ENCODE measurements at places on chromosomes 3 and 15. TPM values are rescaled to one million over a fixed set of nuclear protein-coding genes. Genes with fewer than 3 reads are reported as not detected.
A peak's percentile ranks its signal among the peaks of the same experiment; 100 is the strongest.

GRCh38 chr3:160869825-160870224 is 113.8 kb downstream of the PPM1L start:
- no peak for ATAC-seq

GRCh38 chr3:177426878-177427495 is 229.7 kb upstream of the TBL1XR1 start:
- peak; percentile 22 for ATAC-seq

- peak; percentile 41 for ATAC-seq
These were observed 6.3 kb downstream of the BHLHE40 start for GRCh38 chr3:4985330-4986174.

DNA sequence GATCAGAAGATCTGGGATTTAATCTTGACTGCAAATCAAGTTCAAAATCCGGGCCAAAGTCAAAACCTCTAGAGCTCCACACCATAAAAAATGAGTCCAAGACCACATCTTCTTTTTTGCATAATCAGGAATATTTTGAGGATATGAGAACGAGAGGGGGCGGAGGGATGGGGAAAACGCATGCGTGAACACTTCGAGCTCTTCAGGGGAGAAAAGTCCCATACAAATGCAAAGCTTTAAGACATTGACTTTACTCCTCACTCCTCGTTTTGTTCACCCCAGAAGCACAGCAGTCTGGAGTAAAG is 68.2 kb downstream of the SUMF1 start:
- ATAC-seq, result no peak

- ATAC-seq, result no peak
These were observed 9.0 kb upstream of the THRB start for GRCh38 chr3:24503616-24504113.

GRCh38 chr3:123682781-123683504 is 98.1 kb upstream of the HACD2 start:
- no peak for ATAC-seq

DNA sequence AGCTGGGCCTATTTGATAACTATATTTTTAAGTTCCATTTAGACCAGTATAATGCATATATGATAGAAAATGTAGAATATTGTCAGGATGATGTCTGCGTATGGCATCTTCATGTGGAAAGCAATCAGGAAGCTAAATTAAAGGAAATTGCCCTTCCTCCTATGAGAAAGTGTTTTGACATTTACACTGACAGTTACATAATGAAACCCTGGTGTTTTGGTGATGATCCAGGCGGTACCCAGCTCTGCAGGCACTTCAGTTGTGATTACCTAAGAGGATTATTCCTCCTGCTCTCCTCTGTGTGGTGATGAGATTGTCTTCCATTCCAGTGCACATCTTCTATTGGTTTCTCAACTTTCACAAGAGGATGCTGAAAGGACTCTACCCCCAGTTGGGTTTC is 126.5 kb upstream of the MITF start:
- no peak for ATAC-seq

GRCh38 chr15:38972831-38973230 is 408.2 kb upstream of the RASGRP1 start:
- no peak for ATAC-seq

DNA sequence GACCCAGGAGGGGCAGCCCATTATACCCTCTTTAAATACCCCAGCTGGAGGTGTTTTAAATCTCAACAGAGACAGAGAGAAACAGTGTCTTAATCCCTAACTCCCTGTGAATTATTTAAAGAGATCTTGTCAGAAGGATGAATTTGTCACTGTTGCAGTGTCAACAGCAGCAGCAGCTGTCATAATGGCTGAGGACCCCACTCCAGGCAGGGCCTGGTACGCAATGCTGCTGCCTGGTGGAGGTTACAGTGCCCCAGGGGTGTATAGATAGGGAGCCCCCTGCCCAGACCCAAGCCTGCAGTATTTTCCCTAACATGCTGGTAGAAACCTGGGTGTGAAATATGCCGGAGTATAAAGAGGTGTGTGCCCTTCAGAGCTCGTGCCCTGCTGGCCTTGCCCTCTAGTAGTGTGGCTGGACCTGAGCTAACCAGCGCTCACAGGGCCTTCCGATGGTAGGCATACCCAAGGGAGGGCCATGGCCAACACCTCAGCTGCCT is 143.0 kb downstream of the EPHB1 start:
- ATAC-seq, result no peak

- ATAC-seq, result no peak
These were observed 254.1 kb upstream of the SATB1 start for GRCh38 chr3:18679238-18679637.

DNA sequence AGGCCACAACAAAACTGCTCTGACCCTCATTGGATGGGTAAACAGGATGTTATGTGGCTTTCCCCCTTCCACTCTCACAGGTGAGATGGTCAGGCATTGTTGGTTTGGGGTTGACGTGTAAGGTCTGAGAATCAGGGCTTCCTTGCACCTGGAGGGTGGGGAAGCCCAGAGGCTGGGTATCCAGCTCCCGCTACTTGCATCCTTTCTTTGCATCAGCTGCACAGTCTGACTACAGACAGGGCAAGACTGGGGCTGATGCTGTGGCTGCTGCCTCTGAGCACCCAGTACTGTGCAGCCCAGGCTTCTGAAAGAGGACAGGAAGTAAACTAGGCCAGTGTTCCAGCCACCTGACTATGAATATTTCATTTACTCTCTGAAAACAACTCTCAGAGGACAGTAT is 58.0 kb upstream of the ATP2B2 start:
- no peak for ATAC-seq

DNA sequence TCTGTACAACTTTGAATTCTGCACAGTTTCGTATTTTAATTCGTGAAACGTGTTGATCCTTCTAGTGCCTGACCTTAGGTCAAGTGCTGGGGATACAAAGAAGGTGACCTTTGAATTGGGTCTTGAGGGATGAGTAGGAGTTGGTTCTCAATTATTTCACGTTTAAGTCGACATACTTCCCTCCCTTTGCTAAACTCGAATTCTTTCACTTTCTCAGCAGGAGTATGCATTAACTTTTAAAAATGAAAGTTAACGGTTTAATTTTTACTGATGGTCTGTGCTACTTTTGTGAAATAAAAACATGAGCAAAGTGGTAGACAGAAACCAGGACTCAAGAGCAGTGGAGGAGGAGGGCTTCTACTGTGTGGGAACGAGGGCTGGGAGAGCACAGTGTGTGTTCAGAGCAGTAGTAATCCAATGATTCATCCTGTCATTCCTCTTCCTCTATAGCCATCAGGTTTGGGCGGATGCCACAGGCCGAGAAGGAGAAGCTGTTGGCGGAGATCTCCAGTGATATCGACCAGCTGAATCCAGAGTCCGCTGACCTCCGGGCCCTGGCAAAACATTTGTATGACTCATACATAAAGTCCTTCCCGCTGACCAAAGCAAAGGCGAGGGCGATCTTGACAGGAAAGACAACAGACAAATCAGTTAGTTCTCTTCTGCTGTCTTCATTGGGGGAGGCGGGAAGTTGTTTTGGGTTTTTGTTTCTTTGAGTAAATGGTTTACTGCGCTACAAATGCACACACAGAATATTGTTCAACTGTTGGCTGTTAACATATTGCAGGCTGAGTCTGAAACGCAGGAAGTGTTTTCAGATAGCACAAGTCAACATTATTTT is 78.6 kb upstream of the TSEN2 start:
- peak; percentile 78 for ATAC-seq

DNA sequence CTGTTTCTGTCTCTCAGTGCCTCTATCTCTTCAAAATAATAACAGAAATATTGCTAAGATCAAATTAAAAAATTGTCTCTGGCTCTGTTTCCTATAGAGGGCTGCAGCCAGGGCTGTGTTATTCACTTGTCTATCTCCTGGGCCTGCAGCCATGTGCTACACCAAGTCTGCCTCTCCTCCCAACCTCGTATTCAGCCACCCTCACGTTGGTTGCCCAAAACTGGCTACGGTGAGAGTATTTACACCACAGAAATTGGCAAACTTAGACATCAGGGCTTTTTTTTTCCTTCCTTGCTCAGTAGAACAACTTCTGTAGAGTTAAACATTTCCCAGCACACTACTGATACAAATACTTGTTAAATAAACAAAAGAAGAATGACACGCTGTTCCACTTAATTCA is 320.9 kb upstream of the ICE2 start:
- no peak for ATAC-seq

DNA sequence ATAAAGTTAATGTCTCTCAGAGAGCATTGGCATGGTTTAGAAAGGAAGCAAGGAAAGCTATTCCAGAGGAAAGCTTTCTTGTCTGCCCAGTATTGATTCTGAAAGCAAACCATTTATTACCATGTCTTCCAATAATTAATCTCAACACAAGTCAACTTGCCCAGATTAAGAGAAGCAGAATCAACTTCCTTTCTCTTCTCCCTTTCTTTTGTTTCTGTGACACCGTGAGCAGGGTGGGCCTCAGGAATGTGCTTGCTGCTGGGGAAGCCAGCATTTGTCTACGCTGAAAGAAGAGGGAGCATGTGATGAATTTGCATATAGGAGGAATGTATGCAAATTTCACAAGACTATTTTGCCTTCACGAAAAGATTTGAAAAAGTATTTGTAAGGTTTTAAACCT is 368.6 kb upstream of the ROPN1 start:
- no peak for ATAC-seq

- no peak for ATAC-seq
These were observed 7.9 kb downstream of the DGKG start for GRCh38 chr3:186354100-186354499.

DNA sequence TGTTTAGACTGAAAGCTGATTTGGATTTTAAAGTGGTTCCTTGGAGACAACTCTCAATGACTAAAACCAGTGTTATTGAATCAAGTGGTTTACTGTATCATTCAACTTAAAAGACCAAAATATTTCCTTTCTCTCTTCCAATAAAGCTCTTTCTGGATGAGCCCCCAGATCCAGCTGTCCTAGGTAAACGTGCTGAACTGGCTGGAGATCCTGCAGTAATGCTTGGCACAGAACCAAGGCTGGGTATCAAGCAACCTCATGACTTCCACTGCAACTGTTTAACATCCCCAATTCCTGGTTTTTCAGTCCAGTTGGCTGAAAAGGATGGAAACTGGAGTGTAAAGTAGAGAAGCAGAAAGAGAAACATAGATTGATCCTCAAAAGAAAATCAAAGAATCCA is 28.9 kb downstream of the SEC22C start:
- no peak for ATAC-seq

DNA sequence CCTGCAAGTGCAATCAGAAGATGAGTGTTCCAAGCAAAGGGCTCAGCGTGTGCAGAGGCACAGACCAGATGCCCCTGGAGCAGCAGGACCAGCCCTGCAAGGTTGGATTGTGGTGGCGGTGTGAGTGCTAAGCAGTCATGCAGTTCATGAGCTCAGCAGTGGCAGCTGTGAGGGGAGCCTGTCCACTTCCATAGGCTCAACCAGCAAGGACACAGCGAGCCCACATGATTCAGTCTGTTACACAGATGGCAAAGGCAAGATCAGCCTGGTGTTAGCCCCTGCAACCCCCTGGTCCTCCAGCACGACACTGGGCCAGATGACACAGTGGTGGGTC is 95.9 kb upstream of the PRR23E start:
- ATAC-seq, result no peak

GRCh38 chr3:64056606-64057180 is 33.4 kb upstream of the PSMD6 start:
- no peak for ATAC-seq

- ATAC-seq, result peak; percentile 81
These were observed 103.9 kb downstream of the FBN1 start for GRCh38 chr15:48541341-48542278.

- peak; percentile 77 for ATAC-seq
These were observed 202.0 kb downstream of the AKAP13 start for GRCh38 chr15:85582131-85583079.

DNA sequence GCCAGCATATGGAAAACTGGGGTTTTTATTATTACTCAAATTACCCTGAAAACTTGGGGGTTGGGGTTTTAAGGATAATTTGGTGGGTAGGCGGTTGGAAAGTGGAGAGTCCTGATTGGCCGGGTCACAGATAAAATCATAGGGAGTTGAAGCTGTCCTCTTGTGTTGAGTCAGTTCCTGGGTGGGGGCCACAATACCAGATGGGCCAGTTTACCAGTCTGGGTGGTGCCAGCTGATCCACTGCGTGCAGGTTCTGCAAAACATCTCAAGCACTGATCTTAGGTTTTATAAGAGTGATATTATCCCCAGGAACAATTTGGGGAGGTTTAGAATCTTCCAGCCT is 4.9 kb upstream of the ZNF662 start:
- peak; percentile 78 for ATAC-seq

- ATAC-seq, result no peak
These were observed 62.8 kb downstream of the SGO1 start for GRCh38 chr3:20123131-20123652.

GRCh38 chr15:96331945-96332636 is 1.6 kb downstream of the NR2F2 start:
- no peak for ATAC-seq

- peak; percentile 41 for ATAC-seq
These were observed 37.9 kb downstream of the RPL39L start for GRCh38 chr3:187101184-187102072.

GRCh38 chr3:133895208-133896001 is at the start of gene RAB6B:
RAB6B (minus strand) TSS chr3:133895882; CDS start chr3:133895466, 416 bp downstream.
- ATAC-seq, result peak; percentile 69

DNA sequence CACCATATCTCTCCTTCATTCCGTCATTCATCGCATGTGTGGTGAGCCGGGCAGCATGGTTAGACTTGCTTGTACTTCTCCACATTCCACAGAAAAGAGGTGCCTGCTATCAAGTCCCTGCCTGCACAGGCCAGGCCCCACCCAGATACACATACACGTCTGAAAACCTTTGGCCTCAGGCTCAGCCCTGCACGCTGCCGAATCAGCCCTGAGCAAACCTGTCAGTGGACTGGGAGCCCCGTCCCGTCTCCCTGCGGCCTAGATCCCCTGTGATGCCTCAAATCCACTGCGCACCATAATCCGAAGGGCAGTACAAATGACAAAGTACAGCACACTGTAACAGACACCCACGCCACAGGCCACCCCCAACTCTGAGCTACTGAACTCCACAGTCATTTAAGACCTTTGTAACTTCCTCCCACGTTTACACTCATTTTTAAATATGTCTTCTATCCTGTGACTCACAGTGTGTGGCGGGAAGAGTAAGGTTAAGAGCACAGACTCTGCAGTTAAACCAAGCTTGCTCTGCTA is 67.1 kb downstream of the MB21D2 start:
- ATAC-seq, result peak; percentile 95

GRCh38 chr3:46931631-46932331 is 44.8 kb downstream of the CCDC12 start:
- ATAC-seq, result peak; percentile 0

GRCh38 chr3:138032567-138032966 is 22.6 kb downstream of the CLDN18 start:
- no peak for ATAC-seq

- no peak for ATAC-seq
These were observed 8.5 kb downstream of the EIF4G1 start for GRCh38 chr3:184322731-184323487.

GRCh38 chr3:139522421-139522820 is 17.1 kb downstream of the RBP1 start:
- no peak for ATAC-seq

COMMD4 gene
- total RNA-seq, result 40.1 TPM

MUSTN1 gene
- 0.40 TPM for total RNA-seq

KBTBD12 gene
- not detected for total RNA-seq

MME gene
- total RNA-seq, result 0.60 TPM

PAK6 gene
- 25.3 TPM for total RNA-seq

GCSAM gene
- 1.1 TPM for total RNA-seq

CCDC33 gene
- total RNA-seq, result 0.32 TPM

NPHP3 gene
- 10.1 TPM for total RNA-seq

ADAM10 gene
- total RNA-seq, result 79.3 TPM

RAD51 gene
- 8.2 TPM for total RNA-seq

FBLN2 gene
- 10.4 TPM for total RNA-seq

OXTR gene
- 0.16 TPM for total RNA-seq

MUC20 gene
- total RNA-seq, result 34.9 TPM

AADACL2 gene
- not detected for total RNA-seq

TRPM1 gene
- not detected for total RNA-seq

TOPBP1 gene
- total RNA-seq, result 16.7 TPM

SERPINI2 gene
- total RNA-seq, result not detected

SMC4 gene
- total RNA-seq, result 75.4 TPM
